HAP-1 (cell line): ENCODE measurements at places on chromosomes 7 and 10.

GRCh38 chr10:119133949-119134348 lies 30.0 kb downstream of the DENND10 start:
- no peak for DNase-seq

DNA sequence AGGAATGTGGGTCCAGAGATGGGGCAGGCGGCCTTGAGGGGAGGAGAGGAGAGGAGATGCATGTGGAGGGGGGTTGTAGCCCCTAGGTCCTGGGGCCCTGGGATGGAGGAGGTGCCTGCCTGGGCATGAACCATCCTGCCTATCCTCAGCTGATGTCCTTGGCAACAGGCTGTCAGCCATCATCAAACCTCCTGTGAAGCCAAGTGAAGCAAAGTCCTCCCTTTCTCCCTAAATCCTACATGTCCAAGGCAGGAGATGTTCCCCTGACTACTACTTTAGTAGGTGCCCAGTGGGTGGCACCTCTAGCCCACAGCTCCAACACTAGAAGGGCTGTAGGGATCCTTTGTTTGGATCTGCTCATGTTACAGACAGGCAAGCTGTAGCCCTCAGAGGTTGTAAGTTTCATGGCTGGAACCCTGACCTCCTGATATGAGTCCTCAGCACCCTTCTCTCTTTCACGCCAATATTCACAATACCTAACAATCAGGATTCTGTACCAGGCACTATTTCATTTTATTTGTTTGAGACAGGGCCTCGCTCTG lies 66.6 kb upstream of the SYPL1 start:
- no peak for DNase-seq

- DNase-seq: no peak
These were observed 26.9 kb upstream of the TRIM56 start for GRCh38 chr7:101058355-101058754.

DNA sequence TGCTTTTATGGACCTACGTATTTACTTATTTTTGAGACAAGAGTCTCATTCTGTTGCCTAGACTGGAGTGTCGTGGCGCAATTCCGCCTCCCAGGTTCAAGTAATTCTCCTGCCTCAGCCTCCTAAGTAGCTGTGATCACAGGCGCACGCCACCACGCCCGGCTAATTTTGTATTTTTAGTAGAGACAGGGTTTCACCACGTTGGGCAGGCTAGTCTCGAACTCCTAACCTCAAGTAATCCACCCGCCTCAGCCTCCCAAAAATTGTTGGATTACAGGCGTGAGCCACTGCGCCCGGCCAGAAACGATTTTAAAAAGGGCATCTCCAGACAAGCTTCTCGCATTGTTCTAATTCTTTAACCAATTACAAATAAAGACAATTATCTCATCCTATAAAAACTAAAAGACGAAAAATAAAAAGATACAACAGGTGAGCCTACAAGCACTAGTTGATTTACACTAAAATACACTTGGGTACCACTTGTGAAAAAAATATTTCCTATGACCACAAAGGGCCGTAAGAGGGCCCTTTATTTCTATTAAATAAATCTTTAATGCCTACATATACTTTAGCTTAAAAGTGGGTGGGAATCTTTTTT lies 2.4 kb downstream of the TRA2A start:
- no peak for DNase-seq

- no peak for DNase-seq
These were observed 38.9 kb downstream of the DRGX start for GRCh38 chr10:49356944-49357343.

GRCh38 chr10:61024151-61024855 lies 80.3 kb upstream of the RHOBTB1 start:
- no peak for DNase-seq

DNA sequence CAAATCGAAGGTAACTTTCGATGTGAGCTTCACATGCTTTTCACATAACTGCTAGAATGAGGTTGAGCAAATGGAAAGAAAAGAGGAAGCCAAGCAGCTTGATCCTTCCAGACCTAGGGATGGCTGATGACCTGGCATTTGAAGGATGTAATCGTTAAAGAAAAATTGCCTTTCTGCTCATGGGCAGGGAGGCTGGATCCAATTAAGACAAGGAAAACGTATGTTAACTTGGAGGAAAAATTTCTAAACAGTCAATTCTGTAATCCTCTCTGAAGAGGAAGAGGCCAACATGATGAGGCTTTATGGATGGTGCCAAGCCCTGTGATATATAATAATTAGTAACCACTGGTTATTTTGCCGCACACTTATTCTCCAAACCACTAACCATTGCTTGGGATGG lies 12.5 kb downstream of the GRK5 start:
- DNase-seq: no peak

DNA sequence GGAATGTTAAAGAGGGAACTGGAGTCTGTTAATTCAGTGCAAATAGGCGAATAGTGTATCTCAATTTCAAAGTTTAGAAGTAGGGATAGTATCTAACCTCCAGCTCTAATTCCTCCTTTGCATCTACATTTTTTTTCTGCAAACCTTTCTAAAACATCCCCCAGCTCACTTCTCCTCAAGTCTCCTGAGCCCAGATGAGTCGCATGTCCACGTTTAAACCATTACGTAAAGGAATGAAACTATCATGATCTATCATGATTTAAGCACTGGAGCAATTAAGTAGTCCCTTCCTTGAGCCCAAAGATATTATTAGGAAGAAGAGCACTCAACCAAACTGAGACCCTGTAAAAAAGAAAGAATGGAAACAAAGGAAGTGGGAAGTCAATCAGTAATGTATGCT lies 29.9 kb downstream of the GPR22 start:
- no peak for DNase-seq

GRCh38 chr10:75617485-75618155 lies 186.2 kb downstream of the LRMDA start:
- no peak for DNase-seq

- DNase-seq: no peak
These were observed 178.8 kb upstream of the ITGB1 start for GRCh38 chr10:33136781-33137180.

- DNase-seq: no peak
These were observed 92.1 kb upstream of the RSU1 start for GRCh38 chr10:16909271-16909767.

- DNase-seq: no peak
These were observed 237.4 kb downstream of the CAMK1D start for GRCh38 chr10:12586741-12587140.

GRCh38 chr10:17479015-17479615 lies 24.7 kb upstream of the ST8SIA6 start:
- DNase-seq: no peak

- no peak for DNase-seq
These were observed 29.5 kb upstream of the LRRC17 start for GRCh38 chr7:102883098-102883860.

GRCh38 chr10:61899997-61900828 lies 1.3 kb upstream of the ARID5B start:
- peak; percentile 90 for DNase-seq

DNA sequence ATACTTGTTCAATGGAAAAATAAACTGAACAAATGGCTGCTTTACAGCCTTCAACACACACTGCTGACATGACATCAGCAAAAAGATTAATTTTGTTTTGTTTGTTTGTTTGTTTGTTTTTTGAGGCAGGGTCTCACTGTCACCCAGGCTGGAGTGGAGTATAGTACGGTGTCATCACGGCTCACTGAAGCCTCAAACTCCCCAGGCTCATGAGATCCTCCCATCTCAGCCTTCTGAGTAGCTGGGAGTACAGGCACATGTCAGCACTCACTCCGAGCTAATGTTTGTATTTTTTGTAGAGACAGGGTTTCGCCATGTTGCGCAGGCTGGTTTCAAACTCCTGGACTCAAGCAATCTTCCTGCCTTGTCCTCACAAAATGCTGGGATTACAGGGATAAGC lies 10.9 kb downstream of the TARP start:
- DNase-seq: no peak

GRCh38 chr7:102210787-102211186 lies 75.9 kb upstream of the SH2B2 start:
- no peak for DNase-seq

DNA sequence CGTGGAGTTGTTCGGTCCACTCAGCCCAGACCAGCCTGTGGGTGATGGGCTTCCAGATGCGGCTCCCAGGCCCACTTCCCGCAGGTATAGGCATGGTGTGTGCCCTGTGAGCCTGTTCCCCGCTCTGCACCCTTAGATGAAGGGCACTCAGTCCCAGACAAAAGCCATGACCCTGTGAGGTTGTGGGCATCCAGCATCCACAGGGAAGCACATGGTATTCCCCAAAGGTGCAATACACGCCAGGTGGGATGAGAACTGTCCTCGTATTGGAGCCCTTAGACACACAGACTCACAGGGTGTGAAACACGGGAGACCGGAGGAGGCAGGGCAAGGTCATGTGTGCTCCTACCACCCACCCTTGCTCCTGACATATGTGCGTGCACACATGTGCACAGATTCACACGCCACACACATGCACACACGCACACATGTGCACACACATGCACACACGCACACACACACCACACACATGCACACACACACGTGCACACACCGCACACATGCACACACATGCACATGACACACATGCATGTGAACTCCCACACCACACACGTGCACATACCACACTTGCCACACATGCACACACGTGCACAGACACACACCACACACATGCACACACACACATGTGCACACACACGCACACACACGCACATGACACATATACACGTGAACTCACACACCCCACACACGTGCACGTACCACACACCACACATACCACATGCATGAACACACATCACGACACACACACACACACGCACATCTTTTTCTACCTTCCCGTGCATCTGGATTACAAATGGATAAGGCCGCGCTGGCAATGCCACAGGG lies 319.4 kb downstream of the WDR37 start:
- no peak for DNase-seq

GRCh38 chr7:117048114-117048866 lies 95.0 kb downstream of the ST7 start:
- no peak for DNase-seq
